ENCODE measurements at places on chromosomes 3 and 15. TPM values are rescaled to one million over a fixed set of nuclear protein-coding genes. Genes with fewer than 3 reads are reported as not detected.

DNA sequence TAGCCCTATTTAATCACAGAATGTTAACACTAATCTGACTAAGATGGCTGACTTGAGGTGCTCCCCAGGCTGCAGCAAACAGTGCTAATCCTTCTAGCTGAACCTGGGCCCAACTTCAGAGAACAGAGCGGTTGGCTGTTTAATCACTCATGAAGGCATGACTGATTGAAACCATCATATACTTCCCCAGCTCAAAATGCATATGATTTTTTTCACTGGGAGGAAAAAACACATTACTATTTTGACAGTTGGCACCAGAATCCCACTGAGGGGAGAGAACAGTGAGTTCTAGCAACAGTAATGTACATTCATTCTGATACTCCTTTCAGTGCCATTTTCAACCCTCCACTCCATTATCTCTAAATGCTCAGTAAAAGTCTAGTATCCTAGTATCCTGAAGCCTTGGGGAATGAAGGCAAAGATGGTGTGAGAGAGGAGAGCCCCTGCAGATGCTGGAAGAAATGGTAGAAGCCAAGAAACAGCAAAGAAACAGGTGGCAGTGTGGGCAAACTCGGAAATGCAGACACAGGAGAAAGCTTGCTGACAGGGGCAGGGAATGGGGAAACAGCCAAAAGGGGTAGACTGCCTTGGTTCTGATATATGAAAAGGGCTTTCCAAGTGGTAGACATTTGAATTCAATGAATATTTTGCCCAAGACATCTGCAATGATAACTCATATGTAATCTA is 34.4 kb upstream of the CASR start:
- DNase-seq = no peak

DNA sequence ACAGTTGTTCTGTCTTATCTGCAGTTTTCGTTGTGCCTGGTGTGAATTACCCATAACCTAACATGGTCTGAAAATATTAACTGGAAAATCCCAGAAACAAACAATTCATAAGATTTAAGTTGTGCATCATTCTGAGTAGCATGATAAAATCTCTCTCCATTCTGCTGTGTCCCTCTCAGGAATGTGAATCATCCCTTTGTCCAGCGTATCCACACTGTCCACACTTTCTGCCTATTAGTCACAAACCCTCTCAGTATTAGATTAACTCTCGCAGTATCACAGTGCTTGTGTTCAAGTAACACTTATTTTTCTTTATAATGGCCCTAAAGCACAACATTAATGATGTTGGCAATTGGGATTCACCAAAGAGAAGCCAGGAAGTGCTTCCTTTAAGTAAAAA is 203.2 kb downstream of the CGGBP1 start:
- DNase-seq = no peak

DNA sequence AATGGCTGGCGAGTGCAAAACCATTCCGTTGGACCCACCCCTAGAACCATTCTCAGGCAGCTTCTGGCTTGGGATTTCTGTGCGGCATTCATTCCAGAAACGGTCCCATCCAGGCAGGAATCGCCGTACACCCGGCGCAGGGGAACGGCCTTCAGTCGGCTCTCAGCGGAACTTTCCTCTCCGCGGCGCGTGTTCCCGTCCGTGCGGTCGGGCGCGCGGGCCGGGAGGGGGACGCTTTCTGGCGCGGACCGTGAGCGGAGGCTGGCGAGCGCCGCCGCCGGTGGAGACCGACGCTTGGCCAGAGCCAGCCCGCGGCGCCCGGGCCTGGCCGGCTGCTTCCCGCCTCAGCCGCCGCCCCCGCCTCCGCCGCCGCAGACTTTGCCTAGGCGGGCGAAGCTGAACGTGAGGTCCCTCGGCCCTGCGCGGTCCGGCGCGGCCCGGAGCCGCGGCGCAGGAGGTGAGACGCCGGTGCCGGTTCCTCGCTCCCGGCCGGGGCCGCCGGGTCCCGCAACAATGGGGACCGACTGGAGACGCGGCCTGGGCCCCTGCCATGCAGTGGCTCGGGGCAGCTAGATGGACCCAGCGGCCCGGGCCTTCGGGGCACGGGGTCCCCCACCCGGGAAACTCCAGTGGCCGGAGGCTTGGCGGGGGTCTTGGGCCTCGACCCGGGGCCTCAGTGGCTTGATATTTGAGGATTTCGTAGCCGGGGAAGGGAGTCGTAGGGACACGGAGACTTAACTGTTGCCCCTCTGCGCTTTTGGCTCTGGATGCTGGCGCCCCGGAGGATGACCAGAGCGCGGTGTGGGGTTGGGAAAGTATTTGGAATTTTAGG is at the start of gene RAD54L2:
Gene RAD54L2, plus strand, starts transcription at position 261 of the 832 bp plus-strand sequence. CDS start 51,702 bp downstream, outside the sequence.
- peak; percentile 76 for DNase-seq

DNA sequence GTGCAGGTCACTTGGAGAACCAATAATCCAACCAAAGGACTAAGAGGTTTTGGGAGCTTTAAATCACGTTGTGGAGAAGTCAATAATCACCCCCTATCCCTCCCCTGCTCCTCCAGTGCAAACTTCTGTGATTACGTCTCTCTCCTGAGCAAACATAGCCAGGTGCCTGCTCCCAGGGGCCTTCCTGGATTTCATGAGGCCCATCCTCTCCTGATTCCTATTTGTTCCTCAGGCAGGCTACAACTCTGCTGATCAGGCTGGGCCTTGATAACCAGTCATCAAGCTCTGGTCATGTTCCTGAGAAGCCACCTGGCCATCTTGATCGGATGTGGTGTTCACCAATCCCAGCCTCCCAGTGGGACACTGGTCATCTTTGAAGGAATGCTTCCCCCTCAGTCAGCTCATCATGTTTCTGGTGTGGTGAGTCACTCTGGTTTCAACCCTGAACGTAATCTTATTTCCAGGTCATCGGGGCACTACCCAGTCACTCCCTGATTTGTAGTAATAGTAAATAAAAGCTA is 2.9 kb upstream of the ZNF710 start:
- DNase-seq = no peak

GRCh38 chr3:41334426-41334825 is 135.1 kb downstream of the CTNNB1 start:
- DNase-seq = no peak

DNA sequence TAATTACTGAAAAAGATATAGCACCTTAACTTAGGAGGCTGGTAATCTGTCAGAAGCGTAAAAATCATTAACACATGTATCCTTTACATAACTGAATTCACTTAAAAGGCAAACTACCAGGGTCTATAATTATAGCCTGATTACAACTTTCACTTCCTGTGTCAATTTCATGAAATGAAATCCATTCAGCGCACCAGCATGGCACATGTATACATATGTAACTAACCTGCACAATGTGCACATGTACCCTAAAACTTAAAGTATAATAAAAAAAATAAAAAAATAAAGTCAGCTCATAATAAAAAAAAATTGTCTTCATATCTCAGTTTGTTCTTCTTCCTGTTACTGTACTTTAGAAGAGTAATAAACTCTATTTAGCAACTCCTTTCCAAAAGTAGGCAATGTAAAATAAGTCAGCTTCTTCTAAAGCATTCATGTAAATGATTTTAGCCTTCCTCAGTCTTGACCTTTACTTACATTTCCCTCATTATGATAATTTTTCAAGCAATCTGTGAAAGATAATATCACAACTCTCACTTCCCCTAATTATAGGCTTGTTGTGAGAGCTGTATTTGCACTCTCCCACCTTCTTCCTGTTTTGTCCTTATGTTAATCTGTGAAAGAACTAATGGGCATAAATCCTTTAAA is 50.1 kb downstream of the KBTBD8 start:
- DNase-seq = no peak

GRCh38 chr3:40312661-40313226 is 3.2 kb downstream of the EIF1B start:
- DNase-seq = no peak

DNA sequence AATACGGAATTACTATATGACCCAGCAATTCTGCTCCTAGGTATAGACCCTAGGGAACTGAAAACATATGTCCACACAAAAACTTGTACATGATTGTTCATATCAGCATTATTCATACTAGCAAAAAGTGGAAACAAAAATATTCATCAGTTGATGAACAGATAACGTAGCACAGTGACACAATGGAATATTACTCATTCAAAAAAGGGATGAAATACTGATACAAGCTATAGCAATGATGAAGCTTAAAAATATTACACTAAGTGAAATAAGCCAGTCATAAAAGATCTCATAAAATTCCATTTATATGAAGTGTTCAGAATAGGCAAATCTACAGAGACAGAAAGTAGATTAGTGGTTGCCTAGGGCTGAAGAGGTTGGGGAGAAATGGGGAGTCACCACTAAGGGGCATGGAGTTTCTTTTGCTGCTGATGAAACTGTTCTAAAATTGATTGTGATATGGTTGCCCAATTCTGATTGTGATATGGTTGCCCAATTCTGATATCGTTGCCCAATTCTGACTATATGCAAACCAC is 10.5 kb downstream of the C15orf61 start:
- no peak for DNase-seq

DNA sequence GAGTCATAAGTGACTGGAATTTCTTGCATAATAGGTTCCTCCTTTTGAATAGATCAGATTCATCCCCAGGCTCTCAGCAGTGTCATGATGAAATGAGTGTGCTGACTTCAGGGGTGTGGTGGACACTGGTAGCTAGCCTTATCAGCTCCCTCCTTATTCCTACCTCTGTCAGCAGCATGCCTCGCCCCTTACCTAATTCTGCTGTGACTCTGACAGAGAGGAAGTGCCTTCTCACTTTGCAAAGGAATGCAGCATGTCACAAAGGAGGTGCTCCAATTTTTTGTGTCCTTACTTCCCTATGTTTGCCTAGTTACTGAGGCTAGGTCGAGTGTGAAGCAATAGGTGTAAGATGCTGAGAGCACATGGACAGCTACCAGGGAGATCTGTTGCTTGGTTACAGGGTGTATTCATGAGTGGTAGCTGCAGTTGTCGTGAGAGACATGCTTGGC is 90.6 kb downstream of the TNFAIP8L3 start:
- DNase-seq = no peak

DNA sequence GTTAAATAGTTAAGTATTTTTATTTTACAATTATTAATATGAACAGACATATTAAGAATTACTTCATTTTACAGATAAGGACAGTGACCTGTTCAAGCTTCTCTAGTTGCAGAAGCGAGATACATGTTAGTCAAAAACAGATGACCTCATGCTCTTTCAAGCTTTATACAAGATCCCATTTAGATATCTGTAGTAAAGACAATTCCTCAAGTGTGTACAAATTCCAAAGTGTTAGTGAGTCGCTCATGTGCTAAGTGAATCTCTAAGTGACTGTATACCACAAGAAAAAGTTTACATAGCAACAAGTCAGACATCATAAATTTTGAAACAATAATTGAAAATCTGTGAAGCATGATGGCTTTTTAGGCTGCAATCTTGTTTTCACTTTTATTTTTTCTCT is 293.8 kb downstream of the ROBO1 start:
- DNase-seq = no peak

GRCh38 chr3:65787340-65787739 is 251.4 kb downstream of the MAGI1 start:
- DNase-seq = no peak

GRCh38 chr3:138364356-138365252 is 16.2 kb downstream of the MRAS start:
- DNase-seq = no peak

GRCh38 chr3:55704521-55704920 is 217.4 kb upstream of the WNT5A start:
- no peak for DNase-seq

DNA sequence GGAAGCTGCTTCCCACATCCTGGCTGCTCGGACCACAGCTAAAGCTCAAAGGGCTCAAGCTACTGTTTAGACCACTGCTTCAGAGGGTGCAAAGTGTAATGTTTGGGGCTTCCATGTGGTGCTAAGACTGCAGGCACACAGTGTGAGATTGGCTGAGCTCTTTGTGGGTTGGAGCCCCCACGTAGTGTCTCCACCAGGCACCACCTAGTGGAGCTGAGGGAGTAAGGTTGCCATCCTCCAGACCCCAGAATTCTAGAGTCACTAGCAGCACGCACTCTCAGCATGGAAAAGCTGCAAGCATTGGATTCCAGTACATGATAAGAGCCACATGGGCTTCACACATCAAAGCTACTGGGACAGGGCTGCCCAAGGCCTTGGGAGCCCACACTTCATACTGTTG is 9.3 kb downstream of the MKRN3 start:
- DNase-seq = no peak

DNA sequence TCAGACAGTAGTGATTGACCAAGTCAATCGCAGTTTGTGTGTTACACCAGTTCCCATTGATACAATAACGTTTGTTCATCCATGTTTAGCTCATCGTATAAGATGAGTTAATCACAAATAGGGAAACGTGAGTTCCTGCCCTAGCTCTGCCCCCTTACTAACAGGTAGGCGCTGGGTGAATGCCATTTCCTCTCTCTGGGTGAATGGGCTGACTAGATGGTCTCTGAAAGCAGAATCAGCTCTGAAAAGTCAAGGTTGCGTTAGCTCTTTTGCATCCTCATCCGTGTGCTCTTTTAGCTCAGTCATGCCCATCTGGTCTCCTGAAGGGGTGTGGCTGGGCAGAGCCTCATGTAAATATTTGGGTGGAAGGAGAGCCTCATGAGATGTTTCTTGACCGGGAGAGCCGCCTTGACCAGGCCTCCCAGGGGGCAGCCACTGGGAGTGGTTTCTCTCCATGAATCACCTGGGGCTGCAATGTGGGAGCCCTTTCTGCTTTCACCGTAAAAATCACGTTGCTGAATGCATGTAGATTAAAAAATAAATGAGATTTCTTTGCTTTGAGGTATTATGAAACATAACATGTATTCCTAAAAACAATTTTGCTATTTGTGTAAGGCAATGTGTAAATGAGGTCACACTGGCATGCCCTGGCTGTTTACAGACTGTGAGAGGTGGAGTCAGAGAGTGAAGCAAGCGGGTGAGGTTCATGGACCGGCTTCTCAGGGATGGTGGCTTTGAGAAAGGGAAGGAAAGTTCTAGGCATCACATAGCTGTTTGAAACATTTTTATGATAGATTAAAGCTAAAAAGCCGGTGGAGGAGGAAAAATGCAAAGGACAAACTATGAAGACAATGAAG is 108.4 kb upstream of the RASGRP1 start:
- no peak for DNase-seq

- no peak for DNase-seq
These were observed 16.6 kb downstream of the EPHB3 start for GRCh38 chr3:184578218-184578617.

DNA sequence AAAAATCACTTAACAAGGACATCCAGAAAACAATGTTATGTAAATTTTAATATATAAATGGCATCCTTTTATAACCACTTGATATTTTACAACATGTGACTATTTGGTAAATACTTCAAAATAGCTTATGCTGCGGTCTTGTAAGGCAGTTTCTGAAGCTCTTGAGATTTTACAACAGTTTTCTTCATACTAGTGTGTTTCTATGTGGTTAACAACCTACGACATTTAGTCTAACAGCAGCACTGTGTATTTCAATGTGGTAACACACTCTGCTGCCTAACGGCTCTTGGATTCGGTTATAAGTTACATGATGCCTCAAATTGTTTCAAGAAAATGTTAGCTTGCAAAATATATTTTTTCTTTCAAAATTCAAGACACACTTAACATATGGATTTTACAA is 12.9 kb upstream of the MELTF start:
- no peak for DNase-seq

The RETNLB gene
- polyA plus RNA-seq = not detected

The KLF15 gene
- 11.4 TPM for polyA plus RNA-seq

The LSMEM2 gene
- polyA plus RNA-seq = 0.27 TPM

The VILL gene
- 21.4 TPM for polyA plus RNA-seq

The SLC15A2 gene
- 18.5 TPM for polyA plus RNA-seq

The UACA gene
- polyA plus RNA-seq = 116 TPM
